Endothelial cell of umbilical vein (primary cell): ENCODE measurements at places on chromosomes 3 and 15. TPM values are rescaled to one million over a fixed set of nuclear protein-coding genes. Genes with fewer than 3 reads are reported as not detected.

Gene CCR3
- polyA plus RNA-seq, result not detected in 2 replicates

Gene GOLGA8G
- polyA plus RNA-seq, result not detected in 2 replicates

Gene SLC28A2
- polyA plus RNA-seq, result not detected in 2 replicates

Gene TSPAN3
- polyA plus RNA-seq, result 540 and 606 TPM in 2 replicates

Gene TPRG1
- 0.30 and 0.49 TPM in 2 replicates for polyA plus RNA-seq

Gene PARP15
- 0.59 and 0.81 TPM in 2 replicates for polyA plus RNA-seq

Gene CLN6
- 75.5 and 83.7 TPM in 2 replicates for polyA plus RNA-seq

Gene AHSG
- not detected in 2 replicates for polyA plus RNA-seq

Gene CALML4
- polyA plus RNA-seq, result 1.9 and 2.6 TPM in 2 replicates

Gene ESYT3
- not detected in 2 replicates for polyA plus RNA-seq

Gene AGBL1
- not detected in 2 replicates for polyA plus RNA-seq

DNA sequence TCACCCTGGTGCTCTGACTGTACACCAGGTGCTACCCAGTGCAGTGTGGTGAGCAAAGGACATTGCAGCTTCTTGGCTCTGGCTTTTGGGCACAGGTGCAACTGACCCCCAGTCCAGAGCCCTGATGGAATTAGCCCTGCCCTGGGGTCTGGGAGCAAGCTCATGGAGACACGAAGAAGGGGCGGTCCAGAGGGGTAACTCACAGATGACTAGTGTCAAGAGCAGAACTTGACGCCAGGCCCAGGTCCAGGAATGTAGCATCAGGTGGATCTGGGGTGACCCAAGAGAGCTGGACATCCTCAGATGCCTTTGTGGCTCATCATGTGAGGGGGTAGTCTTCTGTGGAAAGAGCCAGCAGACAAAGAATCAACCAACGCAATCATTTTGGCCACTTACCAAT lies 88.9 kb downstream of the ASB7 start:
- no peak overlapping the region for H3K27ac ChIP-seq
- no peak for DNase-seq
- peaks cover 8% of the 10 kb centered on the region for H3K4me1 ChIP-seq
- no peaks in the 10 kb centered on the region for H3K36me3 ChIP-seq
- no peaks in the 10 kb centered on the region for H3K27me3 ChIP-seq
- no peak overlapping the region for H3K4me3 ChIP-seq

DNA sequence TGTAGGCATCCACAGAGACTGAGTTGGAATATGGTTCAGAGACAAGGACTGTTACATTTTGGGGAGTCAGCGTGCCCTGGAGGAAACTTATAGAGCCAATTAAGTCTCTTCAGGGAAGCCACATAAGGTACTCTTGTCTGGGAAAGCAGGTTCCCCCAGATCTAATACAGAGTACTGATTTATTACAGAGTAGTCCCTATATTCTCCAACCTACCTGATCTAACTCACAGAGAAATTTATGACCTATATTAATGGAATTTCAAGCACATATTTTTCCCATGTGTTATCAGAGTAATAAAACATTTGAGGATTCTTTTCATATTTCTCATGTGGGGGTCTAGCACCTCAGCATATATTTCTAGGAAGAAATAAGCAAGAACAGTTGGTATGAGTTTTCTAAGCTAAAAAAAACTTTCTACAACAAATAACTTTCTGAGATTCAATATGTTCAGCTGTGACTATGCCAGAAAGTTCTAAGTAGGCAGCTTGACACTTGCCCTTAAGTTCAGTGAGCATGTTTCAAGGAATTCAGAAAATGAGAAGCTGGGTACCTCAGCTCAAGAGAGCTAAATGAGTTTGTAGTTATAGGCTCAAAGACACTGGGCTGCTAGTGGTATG lies 75.3 kb upstream of the COL8A1 start:
- DNase-seq, result peak; percentile 20
- no peaks in the 10 kb centered on the region for H3K27me3 ChIP-seq
- H3K4me3 ChIP-seq, result no peak overlapping the region
- peak overlapping the region; percentile 39 for H3K27ac ChIP-seq

GRCh38 chr3:148758303-148758884 lies 60.7 kb downstream of the AGTR1 start:
- H3K4me1 ChIP-seq, result no peaks in the 10 kb centered on the region
- DNase-seq, result no peak
- no peak overlapping the region for H3K4me3 ChIP-seq
- H3K36me3 ChIP-seq, result no peaks in the 10 kb centered on the region
- no peaks in the 10 kb centered on the region for H3K27me3 ChIP-seq
- H3K27ac ChIP-seq, result no peak overlapping the region

DNA sequence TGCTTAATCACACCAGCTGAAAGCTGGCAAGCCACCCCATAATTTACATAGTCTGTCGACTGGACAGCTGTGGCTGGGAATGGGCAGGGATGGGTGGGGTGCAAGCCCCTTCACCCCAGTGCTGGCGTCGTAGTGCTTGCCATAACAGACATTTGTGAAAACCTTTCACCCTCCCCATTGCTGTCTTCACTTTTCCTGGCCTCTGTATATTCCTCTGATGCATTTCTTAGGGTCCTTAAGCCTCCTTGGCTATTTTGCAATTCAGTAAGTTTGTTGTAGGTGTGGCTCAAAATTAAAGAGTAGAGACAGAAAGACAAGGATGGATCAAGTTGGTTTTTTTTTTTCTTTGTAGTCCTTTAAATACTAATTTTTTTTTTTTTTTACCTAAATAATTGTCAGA lies 383.3 kb upstream of the MCTP2 start:
- no peak overlapping the region for H3K4me3 ChIP-seq
- no peak overlapping the region for H3K27ac ChIP-seq
- H3K36me3 ChIP-seq, result no peaks in the 10 kb centered on the region
- no peak for DNase-seq
- H3K27me3 ChIP-seq, result no peaks in the 10 kb centered on the region

- no peak overlapping the region for H3K27ac ChIP-seq
- no peaks in the 10 kb centered on the region for H3K4me1 ChIP-seq
- DNase-seq, result no peak
Observed at GRCh38 chr3:134682196-134682880, 31.5 kb upstream of the KY start.

DNA sequence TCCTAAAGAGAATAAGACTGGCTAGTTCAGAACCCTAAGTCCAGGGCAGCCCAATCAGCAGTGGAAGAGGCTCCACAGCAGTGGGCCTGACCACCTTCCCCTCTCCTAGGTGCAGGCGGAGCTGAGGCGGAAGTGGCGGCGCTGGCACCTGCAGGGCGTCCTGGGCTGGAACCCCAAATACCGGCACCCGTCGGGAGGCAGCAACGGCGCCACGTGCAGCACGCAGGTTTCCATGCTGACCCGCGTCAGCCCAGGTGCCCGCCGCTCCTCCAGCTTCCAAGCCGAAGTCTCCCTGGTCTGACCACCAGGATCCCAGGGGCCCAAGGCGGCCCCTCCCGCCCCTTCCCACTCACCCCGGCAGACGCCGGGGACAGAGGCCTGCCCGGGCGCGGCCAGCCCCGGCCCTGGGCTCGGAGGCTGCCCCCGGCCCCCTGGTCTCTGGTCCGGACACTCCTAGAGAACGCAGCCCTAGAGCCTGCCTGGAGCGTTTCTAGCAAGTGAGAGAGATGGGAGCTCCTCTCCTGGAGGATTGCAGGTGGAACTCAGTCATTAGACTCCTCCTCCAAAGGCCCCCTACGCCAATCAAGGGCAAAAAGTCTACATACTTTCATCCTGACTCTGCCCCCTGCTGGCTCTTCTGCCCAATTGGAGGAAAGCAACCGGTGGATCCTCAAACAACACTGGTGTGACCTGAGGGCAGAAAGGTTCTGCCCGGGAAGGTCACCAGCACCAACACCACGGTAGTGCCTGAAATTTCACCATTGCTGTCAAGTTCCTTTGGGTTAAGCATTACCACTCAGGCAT lies 33.7 kb downstream of the VIPR1 start:
- H3K4me1 ChIP-seq, result no peaks in the 10 kb centered on the region
- no peaks in the 10 kb centered on the region for H3K27me3 ChIP-seq
- no peaks in the 10 kb centered on the region for H3K36me3 ChIP-seq
- H3K27ac ChIP-seq, result no peak overlapping the region
- H3K4me3 ChIP-seq, result no peak overlapping the region

DNA sequence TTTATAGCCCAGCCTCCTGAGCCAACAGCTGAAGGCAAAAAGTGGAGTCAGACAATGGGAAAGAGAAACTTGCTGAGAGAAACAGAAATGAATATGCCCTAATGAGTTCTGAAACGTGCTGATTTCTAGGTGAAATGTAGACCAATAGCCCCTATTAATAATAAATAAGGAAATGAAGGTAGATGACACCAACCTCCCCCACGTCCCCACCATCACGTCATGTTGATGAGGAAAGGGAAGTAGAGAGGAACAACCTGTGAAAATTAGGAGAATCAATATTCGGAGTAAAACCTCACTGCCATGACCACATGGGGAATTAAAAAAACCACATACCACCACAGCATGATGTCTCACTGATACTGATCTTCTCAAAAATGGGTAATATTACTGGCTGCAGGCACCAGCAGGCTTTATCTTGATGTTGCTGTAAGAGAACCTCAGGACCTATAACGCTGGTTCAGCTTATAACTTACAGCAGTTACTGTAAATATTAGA lies 64.0 kb downstream of the KAT2B start:
- H3K4me1 ChIP-seq, result no peaks in the 10 kb centered on the region
- H3K4me3 ChIP-seq, result no peak overlapping the region
- DNase-seq, result no peak
- H3K27me3 ChIP-seq, result no peaks in the 10 kb centered on the region

- no peaks in the 10 kb centered on the region for H3K4me1 ChIP-seq
- DNase-seq, result no peak
- H3K4me3 ChIP-seq, result no peak overlapping the region
- H3K36me3 ChIP-seq, result no peaks in the 10 kb centered on the region
- H3K27ac ChIP-seq, result no peak overlapping the region
Observed at GRCh38 chr3:30933478-30934207, 39.2 kb upstream of the GADL1 start.

GRCh38 chr3:158723991-158724390 lies 8.3 kb downstream of the RARRES1 start:
- H3K27me3 ChIP-seq, result no peaks in the 10 kb centered on the region
- H3K4me1 ChIP-seq, result peaks cover 38% of the 10 kb centered on the region
- no peaks in the 10 kb centered on the region for H3K36me3 ChIP-seq
- no peak for DNase-seq
- H3K27ac ChIP-seq, result peak overlapping the region; percentile 74

- H3K27me3 ChIP-seq, result no peaks in the 10 kb centered on the region
- no peak overlapping the region for H3K27ac ChIP-seq
- no peak overlapping the region for H3K4me3 ChIP-seq
- DNase-seq, result no peak
Observed at GRCh38 chr3:172209333-172210321, 170.2 kb downstream of the FNDC3B start.

GRCh38 chr15:44726136-44726535 lies 10.2 kb upstream of the TRIM69 start:
- H3K4me1 ChIP-seq, result peaks cover 32% of the 10 kb centered on the region
- H3K36me3 ChIP-seq, result no peaks in the 10 kb centered on the region
- peak; percentile 31 for DNase-seq
- H3K27ac ChIP-seq, result peak overlapping the region; percentile 59
- no peak overlapping the region for H3K4me3 ChIP-seq

DNA sequence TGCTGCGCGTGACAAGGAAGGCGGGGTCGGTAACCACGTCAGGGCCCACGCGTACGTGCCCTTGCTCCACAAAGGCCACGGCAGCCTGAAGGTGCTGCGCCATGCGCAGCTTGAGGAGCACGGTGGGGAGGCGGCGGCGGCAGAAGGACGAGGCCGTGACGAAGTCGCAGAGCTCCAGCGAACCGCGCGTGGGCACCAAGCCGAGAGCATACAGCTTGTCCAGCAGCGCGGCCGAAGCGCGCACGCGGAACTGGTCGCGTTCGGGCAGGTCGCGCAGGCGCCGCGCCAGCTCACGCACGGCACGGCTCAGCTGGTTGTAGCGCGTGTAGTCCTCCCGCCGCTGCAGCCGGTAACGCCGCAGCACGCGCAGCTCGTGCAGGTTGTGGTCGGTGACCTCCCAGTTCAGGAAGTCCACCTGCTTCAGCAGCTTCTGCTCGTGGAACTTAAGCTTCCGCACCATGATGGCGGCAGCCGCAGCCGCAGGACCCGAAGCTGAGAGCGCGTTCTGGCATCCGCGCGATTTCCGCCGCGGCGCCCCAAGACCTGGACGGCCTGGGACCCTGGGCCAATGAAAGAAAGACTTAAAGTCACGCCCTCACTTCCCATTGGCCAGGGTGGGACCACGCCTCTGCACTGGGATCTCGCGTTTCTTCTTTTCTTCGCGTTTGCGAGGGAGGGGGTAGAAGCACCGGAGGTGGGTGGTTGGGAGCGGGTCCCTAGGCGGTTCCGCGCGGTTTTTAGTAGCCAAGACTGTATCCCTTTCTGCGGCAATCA lies at the start of gene IMP3:
IMP3 (minus strand) TSS at position 516 of the 774 bp plus-strand sequence; CDS start at position 460, 56 bp downstream.
- DNase-seq, result peak; percentile 97
- H3K27ac ChIP-seq, result peak within 1 kb of the TSS; percentile 31
- H3K4me1 ChIP-seq, result peaks cover 23% of the 10 kb centered on the region
- H3K36me3 ChIP-seq, result no peaks in the 10 kb centered on the region
- peak within 1 kb of the TSS; percentile 68 for H3K4me3 ChIP-seq

- peaks cover 13% of the 10 kb centered on the region for H3K4me1 ChIP-seq
- no peak for DNase-seq
- H3K27me3 ChIP-seq, result no peaks in the 10 kb centered on the region
- no peak overlapping the region for H3K27ac ChIP-seq
- no peak overlapping the region for H3K4me3 ChIP-seq
Observed at GRCh38 chr3:187098923-187099512, 40.3 kb downstream of the RPL39L start.

- H3K36me3 ChIP-seq, result no peaks in the 10 kb centered on the region
- H3K27me3 ChIP-seq, result peaks cover 3% of the 10 kb centered on the region
- no peak overlapping the region for H3K4me3 ChIP-seq
- no peak overlapping the region for H3K27ac ChIP-seq
- no peak for DNase-seq
Observed at GRCh38 chr15:62566248-62566647, 401.2 kb upstream of the C2CD4B start.

GRCh38 chr3:5426094-5426883 lies 238.8 kb downstream of the EDEM1 start:
- DNase-seq, result peak; percentile 45
- no peaks in the 10 kb centered on the region for H3K4me1 ChIP-seq
- no peaks in the 10 kb centered on the region for H3K27me3 ChIP-seq
- H3K36me3 ChIP-seq, result no peaks in the 10 kb centered on the region

DNA sequence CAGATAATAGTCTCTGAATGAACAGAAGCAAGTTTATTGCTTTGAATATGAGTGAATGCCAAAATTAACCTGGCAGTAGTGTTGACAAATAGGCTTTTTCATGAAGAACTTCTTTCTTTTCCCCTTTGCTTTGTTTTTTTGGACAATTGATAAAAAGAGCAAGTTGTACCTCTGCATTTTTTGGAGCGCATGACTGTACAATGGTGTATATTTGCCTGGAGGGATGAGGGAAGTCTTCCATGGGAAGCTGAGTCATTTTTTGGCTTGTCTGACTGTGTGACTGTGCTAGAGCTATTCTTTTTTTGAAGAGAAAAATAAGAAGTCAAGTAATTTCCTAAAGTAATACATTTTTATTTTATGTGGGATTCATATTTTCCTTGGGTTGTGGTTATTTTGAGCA lies 186.9 kb downstream of the KLHL25 start:
- peak overlapping the region; percentile 28 for H3K4me3 ChIP-seq
- no peaks in the 10 kb centered on the region for H3K27me3 ChIP-seq
- peaks cover 2% of the 10 kb centered on the region for H3K36me3 ChIP-seq
- peak; percentile 92 for DNase-seq
